ENCODE measurements at places on chromosomes 2 and 18.

DNA sequence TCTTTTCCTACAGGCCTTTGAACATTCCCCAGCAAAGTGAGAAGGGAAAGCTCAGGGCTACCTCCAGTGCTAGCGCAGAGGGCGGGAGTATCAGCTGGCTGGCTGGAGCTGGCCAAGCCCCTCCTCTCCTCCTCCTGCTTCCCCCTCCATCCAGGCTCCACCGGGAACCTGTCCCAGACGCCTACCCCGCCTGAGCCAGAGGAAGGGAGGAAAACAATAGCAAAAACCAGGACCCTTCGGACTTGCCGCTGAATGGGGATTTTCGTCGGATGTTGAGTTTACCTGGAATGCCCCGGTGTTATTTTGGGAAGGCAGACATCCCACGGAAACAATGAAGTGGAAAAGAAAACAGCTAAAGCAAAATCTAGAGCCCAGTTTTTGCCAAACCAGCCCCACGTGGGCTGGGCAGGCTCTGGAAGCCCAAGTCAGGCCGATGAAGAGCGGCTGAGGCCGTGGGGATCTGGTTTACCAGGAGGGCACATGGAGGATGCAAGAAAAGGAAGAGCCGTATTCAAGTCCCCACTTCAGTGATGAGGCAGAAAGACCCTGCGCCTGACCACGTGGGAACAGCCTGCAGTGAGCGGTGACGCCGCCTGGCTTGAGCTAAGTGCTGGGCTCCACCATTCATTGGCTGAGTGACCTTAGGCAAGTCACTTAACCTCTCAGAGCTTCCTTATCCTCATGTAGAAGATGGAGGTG, 100.4 kb upstream of the LCLAT1 start:
- DNase-seq: no peak

DNA sequence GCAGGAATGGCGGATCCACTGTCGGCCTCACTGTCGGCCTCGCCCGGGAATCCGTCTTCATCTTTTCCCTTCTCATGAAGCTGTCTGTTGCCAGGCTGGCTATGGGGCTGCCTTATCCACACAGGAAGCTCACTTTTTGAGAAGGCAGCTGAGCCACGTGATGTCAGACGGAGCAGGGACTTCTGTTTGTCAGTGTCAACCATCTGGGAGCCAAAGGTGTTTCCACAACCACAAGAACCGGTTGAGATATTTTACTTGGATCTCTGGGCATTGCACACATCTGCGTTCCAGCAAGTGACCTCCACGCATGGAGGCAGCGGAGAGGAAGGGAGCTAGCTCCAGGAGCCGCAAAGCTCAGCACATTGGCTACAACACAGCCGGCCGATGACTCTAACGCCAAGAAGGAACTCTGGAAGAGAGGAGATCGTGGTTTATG, 27.4 kb upstream of the TAF1B start:
- DNase-seq: peak; percentile 27

DNA sequence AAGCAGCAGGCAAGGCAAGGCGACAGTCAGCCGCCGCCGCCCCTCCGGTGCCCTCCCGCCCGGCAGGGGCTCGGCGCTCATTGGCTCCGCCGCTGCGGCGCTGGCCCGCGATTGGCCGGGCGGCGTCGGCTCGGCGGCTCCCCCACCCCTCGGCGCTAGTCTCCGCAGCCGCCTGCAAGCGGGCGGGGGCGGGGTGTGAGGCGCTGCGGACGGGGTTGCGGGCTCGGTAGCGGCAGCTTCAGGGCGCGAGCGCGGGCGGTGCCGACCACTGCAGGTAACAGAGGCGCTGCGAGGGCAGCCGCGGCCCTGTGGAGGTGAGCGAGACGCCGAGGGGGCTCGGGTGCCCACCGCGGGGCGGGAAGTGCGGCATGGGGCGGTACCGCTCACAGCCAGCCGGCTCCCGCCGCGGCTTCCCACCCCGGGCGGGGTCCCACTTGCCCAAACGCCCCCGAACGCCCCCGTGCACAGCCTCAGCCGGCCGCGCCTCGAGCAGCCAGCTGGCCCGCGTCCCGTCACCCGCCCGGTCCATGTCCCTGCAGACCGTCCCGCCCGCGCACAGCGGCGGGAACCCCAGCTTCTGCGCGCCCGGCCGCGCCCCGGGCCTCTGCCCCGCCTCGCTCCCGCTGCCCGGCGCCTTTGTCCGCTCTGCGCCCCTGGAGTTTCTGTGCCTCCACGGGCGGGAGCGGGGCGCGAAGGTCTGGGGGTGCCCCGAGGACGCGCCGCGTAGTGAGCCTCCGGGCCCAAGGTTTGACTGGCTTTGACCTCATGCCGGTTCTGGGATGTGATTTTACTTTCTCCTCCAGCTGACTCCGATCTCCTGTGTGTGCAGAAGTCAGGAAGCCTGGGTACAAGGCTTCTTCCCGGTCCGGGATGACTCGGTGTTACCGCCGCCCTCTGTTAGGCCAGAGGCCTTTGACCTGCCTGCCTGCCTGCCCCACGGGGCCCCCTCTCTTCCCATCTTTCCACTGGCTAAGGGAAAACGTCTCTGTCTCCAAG, at the start of gene SANBR:
Gene SANBR, plus strand, starts transcription at position 158 of the 996 bp plus-strand sequence. CDS start 4,480 bp downstream, outside the sequence.
- peak; percentile 77 for DNase-seq

- no peak for DNase-seq
Measured at GRCh38 chr18:21602299-21602587, 1.7 kb upstream of the ESCO1 start.

GRCh38 chr18:37385846-37386778, 179.5 kb downstream of the CELF4 start:
- peak; percentile 40 for DNase-seq

DNA sequence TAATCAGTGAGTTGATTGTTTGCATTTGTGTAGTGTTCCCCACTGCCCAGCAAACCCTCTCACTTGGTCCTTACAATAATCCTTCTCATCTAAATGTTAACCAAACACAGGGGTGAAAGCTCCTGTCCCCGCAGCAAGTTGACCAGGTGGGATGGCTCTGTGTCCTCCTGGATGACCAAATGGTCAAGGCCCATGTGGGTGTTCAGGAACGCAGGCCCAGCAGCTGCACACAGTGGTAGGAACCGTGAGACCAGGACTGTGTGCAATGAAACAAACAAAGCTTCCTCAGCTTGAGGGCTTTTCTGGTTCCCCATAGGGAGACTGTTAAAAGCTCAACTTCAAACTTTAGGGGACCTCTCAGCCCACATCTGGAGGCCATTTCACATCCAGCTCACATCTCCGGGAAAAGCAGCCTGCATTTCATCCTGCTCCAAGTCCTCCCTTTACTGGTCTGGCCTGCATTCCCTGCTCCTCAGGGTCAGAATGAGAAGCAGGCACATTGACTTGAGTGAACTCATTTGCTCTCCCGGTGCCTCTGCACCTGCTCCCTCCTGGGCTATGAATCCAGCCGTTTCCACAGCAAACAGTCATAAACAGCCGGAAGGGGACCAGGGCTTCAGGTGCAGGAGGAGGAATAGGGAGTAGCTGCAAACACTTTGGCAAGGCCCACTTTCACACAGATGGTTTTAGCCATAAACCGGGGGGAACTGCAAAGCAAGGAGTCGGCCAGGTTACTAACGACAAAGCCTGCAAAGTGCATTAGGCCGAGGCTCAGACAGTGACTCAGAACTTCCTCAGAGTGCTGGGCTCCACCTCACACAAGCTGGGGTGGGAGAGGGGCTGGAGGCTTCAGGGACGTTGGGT, 144.7 kb downstream of the CAPN13 start:
- peak; percentile 65 for DNase-seq

- no peak for DNase-seq
Measured at GRCh38 chr2:140363131-140363530, 1582.9 kb upstream of the NXPH2 start.

- DNase-seq: no peak
Measured at GRCh38 chr2:175872005-175872348, 130.1 kb downstream of the LNPK start.

- DNase-seq: no peak
Measured at GRCh38 chr2:211328126-211328525, 771.7 kb downstream of the CPS1 start.

GRCh38 chr2:118584062-118584749, 263.2 kb downstream of the EN1 start:
- DNase-seq: no peak

GRCh38 chr2:43592443-43592842, 3.4 kb downstream of the THADA start:
- peak; percentile 95 for DNase-seq

DNA sequence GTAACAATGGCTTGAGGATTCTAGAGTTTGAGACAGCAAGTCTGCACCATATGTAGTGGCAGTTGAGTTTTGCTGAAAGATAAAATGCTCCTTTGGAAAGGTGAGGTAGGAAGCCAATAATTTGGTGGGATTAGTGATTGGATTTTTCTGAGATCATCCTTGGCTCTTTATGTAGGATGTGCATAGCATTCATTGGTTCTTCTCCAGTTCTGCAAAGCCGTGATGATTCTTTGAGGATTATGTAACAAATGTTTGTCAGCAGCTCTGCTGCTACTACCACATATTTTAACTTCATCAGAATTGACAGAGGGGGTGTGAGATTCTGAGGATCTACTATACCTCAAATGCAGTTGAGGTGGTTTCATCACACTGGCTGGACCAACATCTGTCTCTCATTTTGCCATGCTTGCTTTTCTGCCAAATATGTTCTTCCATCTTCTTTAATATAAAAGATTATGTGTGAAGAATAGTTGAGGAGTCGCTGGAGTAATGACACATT, 188.9 kb upstream of the RASGRP3 start:
- peak; percentile 77 for DNase-seq

DNA sequence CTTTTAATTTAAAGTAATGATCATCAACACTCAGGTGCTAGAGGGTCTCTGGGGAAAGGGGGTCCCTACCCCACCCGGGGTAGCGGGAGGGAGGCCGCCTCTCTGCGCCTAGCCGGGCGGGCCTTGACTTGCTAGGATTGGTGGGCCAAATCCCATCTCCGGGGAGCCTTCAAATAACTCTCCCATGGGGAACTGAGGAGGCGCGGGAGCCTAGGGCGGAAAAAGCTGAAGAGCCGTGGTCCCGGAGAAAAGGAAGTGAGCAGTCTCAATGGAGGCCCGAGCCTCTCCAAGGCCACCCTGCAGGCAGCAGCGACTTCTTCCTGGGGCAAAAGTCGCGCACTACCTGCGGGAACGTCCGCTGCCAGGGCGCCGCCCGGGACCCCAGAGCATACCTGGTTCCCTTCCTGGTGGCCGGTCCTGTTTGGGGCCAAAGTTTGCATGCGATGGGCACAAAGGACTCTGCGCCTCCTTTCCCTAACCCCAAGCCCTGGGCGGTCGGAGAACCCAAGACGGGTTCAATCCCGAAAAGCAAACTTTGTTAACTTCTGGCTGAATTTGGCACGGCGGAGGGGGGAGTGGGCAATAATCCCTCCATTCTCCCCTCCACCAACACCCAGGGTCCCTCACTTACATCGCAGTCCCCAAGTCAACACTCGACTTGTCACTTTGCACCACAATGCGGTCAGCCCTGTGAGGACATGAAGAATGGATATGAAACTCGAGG, 13.6 kb downstream of the EN1 start:
- DNase-seq: no peak

GRCh38 chr2:136381722-136382633, 264.0 kb upstream of the CXCR4 start:
- DNase-seq: no peak

GRCh38 chr2:83388804-83389203, 1070.3 kb downstream of the SUCLG1 start:
- no peak for DNase-seq

- no peak for DNase-seq
Measured at GRCh38 chr2:54469484-54470053, 13.4 kb downstream of the SPTBN1 start.

GRCh38 chr2:54967269-54967668, 83.0 kb downstream of the RTN4 start:
- DNase-seq: no peak

GRCh38 chr2:61948661-61949457, 43.4 kb downstream of the COMMD1 start:
- DNase-seq: no peak

DNA sequence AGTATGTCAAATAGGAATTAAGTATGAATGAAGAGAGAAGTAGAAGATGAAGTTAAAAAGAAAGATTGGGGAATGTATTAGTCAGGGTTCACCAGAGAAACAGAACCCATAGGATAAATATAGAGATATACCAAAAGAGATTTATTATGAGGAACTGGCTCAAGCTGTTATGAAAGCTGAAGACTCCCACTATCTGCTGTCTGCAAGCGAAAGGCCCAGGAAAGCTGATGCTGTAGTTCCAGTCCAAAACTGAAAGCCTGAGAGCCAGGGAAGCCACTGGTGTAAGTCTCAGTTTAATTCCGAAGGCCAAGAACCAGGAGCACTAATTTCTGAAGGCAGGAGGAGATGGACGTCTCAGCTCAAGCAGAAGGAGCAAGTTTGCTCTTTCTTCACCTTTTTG, 200.9 kb upstream of the FN1 start:
- no peak for DNase-seq

DNA sequence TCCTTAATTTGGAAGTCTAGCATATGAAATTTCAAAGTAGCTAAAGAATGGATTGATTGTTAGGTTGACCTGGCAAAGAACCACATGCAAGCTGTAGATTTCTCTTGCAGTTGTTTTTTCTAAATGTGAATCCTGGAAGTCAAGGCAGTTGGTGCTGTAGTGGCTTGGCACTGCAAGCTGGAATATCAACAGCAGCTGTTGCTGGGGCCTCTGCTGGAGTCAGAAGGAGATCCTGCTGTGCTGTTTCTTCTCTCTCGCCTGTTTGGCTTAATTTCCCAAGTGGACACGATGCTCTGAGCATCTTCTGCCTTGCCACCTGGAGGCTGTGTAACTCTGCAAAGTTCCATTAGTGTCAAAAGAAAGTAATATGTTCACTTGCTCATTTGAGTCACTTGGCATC, 12.6 kb downstream of the PIK3C3 start:
- DNase-seq: no peak

DNA sequence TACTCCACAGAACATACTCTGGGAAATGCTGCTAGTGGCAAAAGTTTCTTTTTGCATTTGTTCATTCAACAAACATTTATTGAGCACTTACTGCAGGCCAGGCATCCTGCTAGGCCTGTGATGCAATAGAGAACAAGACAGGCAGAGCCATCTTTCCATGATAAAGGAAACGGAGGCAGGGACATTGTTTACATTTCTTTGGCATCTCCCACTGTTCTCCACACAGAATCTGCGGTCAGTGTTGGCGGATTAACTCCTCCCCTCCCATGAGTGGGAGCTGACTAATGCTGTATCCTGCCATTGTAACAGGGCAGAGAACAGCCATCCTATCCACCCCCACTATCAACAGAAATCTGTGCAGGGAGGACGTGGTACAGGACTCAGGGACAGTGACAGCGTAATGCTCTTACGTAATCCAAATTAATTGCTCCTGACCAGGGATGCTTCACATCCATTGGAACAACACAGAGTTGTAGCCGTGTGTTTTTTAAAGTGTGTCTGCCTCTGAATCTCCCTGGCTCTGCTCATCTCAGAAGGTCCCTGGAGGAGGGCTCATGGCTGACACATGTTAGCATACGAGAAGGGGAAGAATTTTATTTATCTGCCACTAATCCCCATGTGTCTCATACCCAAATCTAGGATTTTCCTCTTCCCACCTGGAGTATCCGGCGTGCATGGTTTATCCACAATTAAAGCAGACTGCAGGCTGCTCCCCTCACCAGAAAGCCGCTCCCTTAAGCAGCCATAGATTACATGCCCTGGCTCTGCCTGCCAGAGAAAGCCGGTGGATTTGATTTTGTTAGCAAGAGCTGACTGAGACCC, 32.3 kb downstream of the STEAP3 start:
- peak; percentile 99 for DNase-seq

GRCh38 chr2:44705876-44706480, 235.5 kb upstream of the SIX3 start:
- DNase-seq: no peak

GRCh38 chr2:69251943-69252342, 135.1 kb downstream of the GFPT1 start:
- DNase-seq: no peak

- no peak for DNase-seq
Measured at GRCh38 chr2:75719616-75720015, 8.9 kb upstream of the GCFC2 start.

GRCh38 chr18:25729072-25729471, 361.3 kb downstream of the SS18 start:
- DNase-seq: peak; percentile 73

Measured in fibroblast of upper back skin (primary cell).